HFF-Myc (cell line): ENCODE measurements at places on chromosomes 12 and 14.

DNA sequence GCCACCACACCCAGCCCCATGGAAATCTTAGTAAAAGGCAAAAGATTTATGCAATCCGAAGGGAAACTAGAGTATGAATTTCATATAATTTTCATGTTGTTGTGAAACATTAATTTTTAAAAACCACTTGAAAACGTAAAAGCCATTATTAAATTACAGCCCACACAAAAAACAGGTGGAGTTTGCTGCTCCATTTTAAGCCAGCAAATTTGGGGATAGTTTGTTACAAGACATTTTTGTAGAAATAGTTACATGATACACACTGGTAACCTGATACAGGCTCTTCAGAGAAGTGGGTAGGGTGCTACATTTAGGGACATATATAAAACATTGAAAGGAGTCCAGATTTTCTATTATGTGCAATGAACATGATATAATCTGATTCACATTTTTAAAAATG lies 17.6 kb downstream of the GNPTAB start:
- DNase-seq: no peak

DNA sequence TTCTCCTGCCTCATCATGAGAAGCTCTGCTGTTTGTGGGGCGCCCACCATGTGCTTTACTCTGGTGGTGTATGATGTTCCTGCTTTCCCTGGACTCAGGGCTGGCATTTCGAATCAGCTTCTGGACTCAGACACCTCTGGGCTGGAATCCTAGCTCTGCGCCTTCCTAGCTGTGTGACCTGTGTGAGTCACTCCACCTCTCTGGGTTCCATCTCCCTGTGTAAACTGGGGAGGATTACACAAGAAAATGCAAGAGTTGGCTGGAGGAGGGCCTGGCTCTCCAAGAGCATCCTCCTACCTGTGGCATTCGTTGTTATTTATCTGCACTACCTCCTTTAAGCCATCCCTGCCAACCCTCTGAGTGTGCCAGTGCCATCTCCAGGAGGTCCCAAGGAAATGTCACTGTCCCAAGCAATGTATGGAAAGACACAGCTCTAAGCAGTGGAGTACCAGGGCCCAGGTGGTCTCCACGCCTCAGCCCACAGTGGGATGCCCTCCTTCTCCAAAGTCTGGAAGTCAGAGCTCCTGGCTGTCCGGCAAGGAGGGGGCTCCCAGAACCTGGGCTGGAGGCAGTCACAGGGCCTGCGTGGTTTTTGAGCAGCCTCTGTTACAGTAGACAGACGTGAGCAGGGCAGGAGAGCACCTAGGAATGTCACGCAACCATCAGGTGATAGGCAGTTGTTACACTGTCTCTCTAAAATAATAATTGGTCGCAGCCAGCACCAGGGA lies 7.3 kb upstream of the TNFAIP2 start:
- no peak for DNase-seq

GRCh38 chr12:26062566-26062965 lies 62.3 kb downstream of the BHLHE41 start:
- DNase-seq: peak; percentile 29

DNA sequence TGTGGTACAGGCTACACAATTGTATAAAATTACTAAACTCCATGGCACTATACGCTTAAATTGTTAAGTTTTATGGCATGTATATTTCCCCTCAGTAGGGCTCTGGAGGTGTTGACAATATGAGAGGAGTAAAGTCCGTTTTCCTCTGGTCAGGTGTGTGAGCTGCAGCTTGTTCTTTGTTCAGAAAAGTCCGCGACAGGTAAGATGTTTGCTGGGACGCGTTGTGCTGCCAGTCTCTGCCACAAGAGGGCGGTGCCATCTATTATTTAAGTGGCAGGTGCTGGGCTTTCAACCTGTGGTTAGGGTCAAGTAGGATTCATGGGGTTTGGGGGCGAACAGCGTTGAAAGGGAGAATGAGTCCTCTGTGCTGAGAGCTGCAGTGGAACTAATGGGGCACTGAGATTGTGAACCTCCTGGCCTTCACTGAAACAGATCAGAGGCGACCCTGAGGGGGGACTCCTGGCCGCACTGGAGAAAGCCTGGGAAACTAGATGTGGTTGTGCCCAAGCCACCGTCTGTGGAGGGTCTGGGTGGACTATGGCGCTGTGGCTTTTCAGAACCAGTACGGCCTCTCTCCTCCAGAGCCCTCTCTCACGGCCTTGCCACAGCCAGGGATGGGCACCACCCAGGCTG lies 179.0 kb downstream of the SLC15A4 start:
- DNase-seq: no peak

- DNase-seq: no peak
Observed at GRCh38 chr14:57866199-57866705, 360 bp upstream of the SLC35F4 start.
